HCT116 (cell line): ENCODE measurements at places on chromosomes 6 and 20. TPM values are rescaled to one million over a fixed set of nuclear protein-coding genes. Genes with fewer than 3 reads are reported as not detected.

Gene FBXO30
- total RNA-seq: 9.1 TPM

Gene OR12D3
- not detected for total RNA-seq

GRCh38 chr6:304833-305370, 12.6 kb downstream of the DUSP22 start:
- H3K36me3 ChIP-seq: no peaks in the 10 kb centered on the region
- H3K4me1 ChIP-seq: no peaks in the 10 kb centered on the region
- no peak overlapping the region for H3K4me3 ChIP-seq
- no peak overlapping the region for H3K27ac ChIP-seq
- H3K27me3 ChIP-seq: no peaks in the 10 kb centered on the region
- no peak for DNase-seq

DNA sequence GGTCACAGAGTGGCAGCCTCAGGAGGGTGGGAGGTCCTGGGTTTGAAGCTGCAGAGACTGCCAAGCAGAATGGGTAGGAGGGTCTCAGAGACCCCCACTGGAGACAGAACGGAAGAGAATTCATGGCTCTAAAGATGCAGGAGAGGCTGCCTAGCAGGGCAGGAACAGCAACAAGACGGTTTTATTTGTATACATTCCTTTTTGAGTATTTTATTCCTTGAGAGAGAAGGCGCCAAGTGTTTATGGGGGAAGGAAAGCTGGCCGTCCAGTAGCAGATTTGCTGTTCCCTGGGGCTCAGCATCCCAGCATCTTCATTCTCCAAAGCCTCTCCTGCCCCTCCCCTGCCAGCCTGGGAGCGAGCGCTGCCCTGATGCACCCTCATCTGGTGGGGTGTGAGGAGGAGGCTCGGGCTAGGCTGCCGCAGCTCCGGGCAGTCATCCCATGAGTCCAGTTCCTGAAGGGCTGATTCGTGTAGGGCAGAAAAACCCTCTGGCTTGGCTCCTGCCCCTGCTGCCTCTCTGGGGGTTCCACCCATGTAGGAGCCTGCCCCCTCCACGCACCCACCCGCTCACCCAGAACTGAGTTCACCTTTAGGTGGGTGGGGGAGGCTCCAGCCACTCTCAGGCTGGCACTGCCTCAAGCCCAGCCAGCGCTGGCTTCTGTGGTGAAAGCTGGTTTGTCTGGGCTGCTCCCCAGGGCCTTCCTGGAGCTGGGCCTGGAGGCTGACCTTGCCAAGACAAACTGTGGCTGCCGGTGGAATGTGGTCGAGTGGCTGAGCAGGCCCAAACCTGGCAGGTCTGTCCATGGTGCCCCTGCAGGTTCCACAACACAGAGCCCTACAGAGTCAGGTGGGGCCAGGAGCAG, 32.4 kb downstream of the CPXM1 start:
- DNase-seq: no peak
- H3K27ac ChIP-seq: no peak overlapping the region
- H3K4me3 ChIP-seq: no peak overlapping the region

DNA sequence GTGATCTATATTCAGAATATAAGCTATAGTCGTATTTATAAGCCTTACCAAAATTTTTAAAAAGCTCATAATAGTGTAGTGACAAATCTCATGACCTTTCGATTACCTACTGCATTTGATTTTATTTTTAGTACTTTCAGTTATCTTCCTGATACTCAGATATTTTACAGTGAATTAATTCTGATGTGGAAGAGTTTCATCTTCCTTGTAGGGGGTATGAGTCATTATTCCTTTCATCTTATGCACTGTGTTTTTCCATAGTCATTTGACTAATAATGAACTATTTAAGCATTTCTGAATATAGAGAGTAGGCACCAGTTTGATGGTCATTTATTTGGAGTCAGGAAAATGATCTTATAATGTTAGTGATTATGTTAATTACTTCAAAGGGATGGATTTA, 36.4 kb downstream of the HDGFL1 start:
- no peak for DNase-seq
- no peaks in the 10 kb centered on the region for H3K4me1 ChIP-seq
- no peaks in the 10 kb centered on the region for H3K27me3 ChIP-seq
- no peak overlapping the region for H3K27ac ChIP-seq
- no peak overlapping the region for H3K4me3 ChIP-seq

GRCh38 chr6:80771941-80772340, 665.5 kb downstream of the BCKDHB start:
- H3K27ac ChIP-seq: no peak overlapping the region
- H3K36me3 ChIP-seq: no peaks in the 10 kb centered on the region
- H3K4me3 ChIP-seq: no peak overlapping the region
- H3K4me1 ChIP-seq: peaks cover 5% of the 10 kb centered on the region; the same call in 1 of the 2 replicates
- H3K27me3 ChIP-seq: no peaks in the 10 kb centered on the region
- no peak for DNase-seq

- no peaks in the 10 kb centered on the region for H3K27me3 ChIP-seq
- no peak overlapping the region for H3K27ac ChIP-seq
- DNase-seq: no peak
These were observed 91.6 kb downstream of the MAP3K7 start for GRCh38 chr6:90495216-90495817.

DNA sequence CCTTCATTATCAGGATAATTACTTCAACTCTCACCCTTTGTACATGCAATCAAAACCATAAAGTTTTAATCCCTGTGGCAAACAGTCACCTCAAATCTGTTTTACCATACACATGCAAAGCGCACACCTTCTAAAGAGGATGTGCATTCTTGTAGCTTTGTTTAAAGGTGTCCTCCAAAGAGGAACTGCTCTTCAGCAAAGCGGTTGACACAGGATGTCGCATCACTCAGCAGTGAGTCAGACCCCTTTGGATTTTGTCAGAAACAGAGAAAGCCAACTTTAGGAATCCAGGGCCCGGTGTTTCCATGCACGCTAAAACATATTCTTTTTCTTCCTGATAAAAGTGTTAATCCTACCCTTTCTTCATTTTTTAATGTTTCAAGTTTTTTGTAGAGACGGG, 268.3 kb upstream of the ARID1B start:
- H3K36me3 ChIP-seq: no peaks in the 10 kb centered on the region
- H3K27me3 ChIP-seq: peaks cover 24% of the 10 kb centered on the region
- H3K4me1 ChIP-seq: no peaks in the 10 kb centered on the region
- DNase-seq: no peak
- no peak overlapping the region for H3K4me3 ChIP-seq

- H3K4me1 ChIP-seq: no peaks in the 10 kb centered on the region
- no peaks in the 10 kb centered on the region for H3K27me3 ChIP-seq
- no peaks in the 10 kb centered on the region for H3K36me3 ChIP-seq
- no peak for DNase-seq
- H3K4me3 ChIP-seq: no peak overlapping the region
These were observed 22.6 kb downstream of the EDN1 start for GRCh38 chr6:12312736-12313135.

DNA sequence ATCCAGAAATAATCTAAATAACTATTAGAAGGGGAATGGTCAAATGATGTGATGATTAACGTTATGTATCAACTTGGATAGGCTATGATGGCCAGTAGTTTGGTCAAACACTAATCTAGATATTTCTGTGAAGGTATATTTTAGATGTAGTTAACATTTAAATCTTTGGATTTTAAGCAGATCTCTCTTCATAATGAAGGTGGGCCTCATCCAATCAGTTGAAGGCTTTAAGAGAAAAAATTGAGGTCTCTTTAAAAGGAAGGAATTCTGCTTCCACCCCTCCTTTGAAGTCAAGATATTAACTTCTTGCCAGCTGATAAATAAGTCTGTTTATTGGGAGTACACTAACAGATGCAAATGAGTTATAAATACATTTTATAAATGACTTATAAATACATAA, 760.0 kb upstream of the SLC35B3 start:
- no peaks in the 10 kb centered on the region for H3K27me3 ChIP-seq
- H3K36me3 ChIP-seq: no peaks in the 10 kb centered on the region
- H3K4me3 ChIP-seq: no peak overlapping the region
- no peak overlapping the region for H3K27ac ChIP-seq

- H3K4me3 ChIP-seq: no peak overlapping the region
- DNase-seq: no peak
- H3K27me3 ChIP-seq: peaks cover 8% of the 10 kb centered on the region; the same call in 1 of the 2 replicates
- no peaks in the 10 kb centered on the region for H3K4me1 ChIP-seq
These were observed 106.8 kb downstream of the PXDC1 start for GRCh38 chr6:3644739-3645012.

DNA sequence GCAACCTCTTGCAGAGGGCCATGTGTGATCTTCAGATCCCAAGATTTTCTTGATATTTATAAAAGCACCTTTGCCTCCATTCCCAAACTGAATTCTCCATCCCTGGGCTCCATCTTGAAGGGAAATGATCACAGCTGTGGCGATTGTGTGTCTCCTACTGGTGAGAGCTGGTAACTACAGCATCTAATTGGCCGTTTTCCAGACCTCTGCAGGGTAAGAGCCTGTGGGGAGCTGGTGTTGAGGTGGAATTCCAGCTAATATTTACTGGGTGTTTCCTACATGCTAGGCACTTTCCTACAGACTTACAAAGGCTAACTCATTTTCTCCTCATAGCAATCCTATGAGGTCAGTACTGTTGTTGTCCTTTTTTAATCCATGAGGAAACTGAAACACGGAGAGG, 59.2 kb upstream of the FNDC1 start:
- peaks cover 3% of the 10 kb centered on the region; the same call in 1 of the 2 replicates for H3K4me1 ChIP-seq
- no peak overlapping the region for H3K27ac ChIP-seq
- H3K27me3 ChIP-seq: no peaks in the 10 kb centered on the region
- no peak overlapping the region for H3K4me3 ChIP-seq
